Stimulated activated CD8-positive, alpha-beta memory T cell treated with anti-CD3 and anti-CD28 coated beads, Interleukin-2, amount 100 ng/mL, for 1 hour (primary cell): ENCODE measurements at places on chromosomes 16 and 17.

DNA sequence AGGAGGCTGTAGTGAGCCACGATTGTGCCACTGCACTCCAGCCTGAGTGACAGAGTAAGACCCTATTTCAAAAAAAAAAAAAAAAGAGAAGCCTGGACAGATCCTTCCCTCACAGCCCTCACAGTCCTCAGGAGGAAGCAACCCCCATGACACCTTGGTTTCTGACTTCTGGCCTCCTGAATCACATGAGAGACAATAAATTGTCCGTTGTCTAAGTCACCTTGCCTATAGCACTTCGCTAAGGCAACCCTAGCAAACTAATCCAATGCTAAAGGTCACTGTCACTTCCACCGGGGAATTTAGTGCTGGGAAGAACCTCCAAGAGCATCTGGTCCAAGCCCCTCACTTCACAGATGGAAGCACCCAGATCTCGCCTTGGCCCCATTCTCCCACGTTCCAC is 18.9 kb upstream of the SLC39A11 start:
- no peak for DNase-seq

DNA sequence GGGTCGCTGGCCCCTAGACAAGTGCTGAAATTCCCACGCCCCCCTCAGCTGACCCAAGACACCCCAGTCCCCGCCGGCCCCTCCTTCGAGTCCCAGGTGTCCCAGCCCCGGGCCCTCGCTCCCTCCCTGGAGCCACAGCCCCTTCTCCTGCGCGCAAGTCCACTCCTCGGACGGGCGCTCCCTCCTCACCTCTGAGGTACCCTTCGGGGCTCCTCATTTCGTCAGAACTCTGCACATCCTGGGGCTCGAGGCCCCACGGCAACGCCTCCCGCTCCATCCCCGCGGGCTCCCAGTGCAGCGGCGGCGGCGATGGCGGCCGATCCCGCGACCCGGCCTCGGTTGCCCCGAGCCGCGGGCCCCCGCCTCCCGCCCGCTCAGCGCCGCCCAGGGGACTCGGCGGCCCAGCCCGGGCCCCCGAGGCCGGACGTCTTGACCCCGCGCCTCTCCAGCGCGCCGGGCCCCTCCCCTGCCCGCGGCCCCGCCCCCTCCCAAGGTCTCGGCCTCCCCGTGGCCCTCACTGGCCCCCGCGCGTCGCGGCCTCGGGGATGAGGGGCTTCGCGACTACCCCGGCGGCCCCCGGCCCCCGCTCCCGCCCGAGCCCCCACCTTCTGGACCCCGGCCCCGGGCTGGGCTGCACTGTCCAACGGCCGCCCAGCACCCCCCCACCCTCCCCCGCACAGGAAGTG is at the start of gene ZNF768:
TSS of gene ZNF768 (minus strand) at position 430 of the 686 bp plus-strand sequence. CDS start at position 277, 153 bp downstream.
- no peak for DNase-seq

DNA sequence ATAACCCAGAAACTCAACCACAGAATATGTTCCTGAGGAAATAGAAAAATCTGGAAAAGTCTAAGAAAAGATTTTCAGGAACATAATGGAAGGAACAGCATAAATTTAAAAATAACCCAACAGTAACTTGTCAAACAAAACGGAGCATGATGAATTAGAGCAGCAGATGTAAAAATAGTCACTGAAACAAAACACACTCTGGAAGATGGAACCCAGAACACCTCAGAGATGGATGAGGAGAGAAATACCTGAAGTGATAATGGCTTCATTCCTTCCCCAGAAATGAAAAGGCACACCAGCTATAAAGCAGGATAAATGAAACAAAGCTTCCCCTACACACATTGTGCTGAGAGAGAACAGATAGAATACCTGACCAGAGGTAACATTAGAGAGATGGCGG is 6.3 kb downstream of the TK1 start:
- no peak for DNase-seq

DNA sequence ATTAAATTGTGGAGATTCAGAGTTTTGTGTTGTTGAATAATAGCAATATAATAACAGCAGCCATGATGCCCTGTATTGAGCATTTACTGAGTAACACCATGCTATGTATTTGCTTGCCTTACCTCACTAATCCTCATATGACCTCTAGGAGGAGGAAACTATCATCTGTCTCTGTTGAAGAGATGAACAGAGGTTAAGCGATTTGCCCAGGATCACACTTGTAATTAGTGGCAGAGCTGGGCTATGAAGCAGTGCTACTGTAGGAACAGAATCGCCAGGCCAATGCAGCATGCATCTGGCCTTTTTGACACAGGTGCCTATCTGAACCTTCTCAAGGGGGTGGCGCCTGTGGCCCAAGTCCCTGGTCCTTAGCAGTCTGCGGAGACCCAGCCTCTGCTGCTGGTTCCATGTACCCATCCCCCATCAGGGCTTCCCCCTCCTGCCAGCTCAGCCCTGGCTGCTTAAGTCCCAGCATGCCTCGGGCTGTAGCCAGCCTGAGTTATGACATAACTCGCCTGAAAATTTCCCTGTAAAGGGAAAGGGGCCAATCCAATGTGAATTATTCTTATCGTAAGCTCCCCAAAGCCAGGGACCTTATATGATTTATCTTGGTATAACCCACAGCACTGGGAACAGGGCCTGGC is 50.4 kb upstream of the HS3ST2 start:
- DNase-seq: no peak

GRCh38 chr16:50185005-50185505 is 31.9 kb downstream of the TENT4B start:
- no peak for DNase-seq

DNA sequence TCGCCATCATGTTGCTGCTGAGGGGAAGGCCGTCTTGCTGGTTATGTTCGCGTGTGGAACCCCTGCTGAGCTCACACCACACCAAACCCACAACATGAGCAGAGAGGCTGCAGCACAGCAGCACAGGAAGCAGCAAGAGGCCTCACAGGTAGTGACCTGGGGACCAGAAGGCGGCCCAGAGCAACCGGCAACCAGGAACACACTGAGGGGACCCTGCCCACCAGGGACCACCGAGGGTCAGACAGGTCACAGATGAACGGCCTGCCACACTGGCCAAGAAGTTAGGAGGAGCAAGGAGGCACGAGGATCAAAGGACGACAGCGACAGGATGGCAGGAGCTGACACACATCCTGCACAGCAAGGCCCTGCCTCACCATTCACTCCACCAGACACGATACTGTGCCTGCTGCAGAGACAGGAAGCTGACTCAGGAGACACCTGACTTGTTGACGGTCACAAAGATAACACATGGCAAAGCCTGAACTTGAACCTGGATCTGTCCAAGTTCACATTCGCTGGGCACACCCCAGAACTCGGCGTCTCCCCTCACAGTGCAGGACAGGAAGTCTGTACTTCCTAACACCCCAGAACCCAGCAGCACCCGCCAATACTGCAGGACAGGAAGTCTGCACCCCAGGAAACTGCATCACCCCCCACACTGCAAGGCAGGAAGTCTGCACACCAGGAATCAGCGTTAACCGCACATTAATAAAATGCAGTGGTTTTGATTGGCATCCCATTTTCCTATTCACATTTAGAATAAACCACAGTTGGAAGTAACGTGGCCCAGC is 98.5 kb downstream of the ZNF778 start:
- DNase-seq: peak; percentile 50
